COR-L47 (cell line): ENCODE measurements at places on chromosomes 2 and 18.

DNA sequence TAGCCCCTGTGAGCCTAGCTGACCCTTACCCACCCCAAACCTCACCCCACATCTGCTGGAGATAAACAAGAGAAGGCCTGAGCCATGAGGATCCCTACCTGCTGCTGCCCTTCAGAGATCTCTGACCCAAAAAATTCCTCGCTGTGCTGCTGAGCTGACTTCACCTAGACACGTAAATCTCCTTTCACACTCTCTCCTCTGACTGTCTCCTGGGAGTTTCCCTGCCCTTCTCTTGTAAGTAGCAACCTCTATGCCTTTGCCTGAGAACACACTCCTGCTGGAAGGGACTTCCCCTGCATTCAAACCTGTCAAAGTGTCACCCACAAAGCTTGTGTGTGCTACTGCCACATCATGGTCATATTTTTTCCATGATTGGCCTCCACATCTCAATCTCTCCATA, 134.2 kb upstream of the NOL4 start:
- DNase-seq = no peak

GRCh38 chr2:121887513-121888188, 132.2 kb downstream of the TSN start:
- no peak for DNase-seq

GRCh38 chr18:57915248-57915647, 112.1 kb upstream of the ATP8B1 start:
- peak; percentile 22 for DNase-seq

DNA sequence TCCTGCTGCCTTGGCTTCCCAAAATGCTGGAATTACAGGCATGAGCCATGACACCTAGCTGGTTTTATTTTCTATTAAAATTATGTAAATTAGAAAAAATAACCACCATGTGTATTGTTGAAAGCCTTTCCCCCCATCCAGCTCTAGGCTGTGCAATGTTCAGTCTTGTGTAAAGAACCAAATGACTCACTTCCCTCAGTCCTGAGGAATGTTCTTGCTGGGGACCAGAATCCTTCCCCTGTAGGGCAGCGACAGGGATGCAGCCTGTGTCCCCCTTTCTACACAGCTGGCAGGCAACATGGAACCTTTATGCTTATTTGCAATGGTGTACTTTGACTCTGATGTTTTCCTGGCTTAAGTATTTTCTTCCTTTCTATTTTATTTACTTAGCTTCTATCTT, 29.4 kb downstream of the AOX1 start:
- no peak for DNase-seq

GRCh38 chr18:43093646-43094045, 21.8 kb downstream of the RIT2 start:
- DNase-seq = no peak

GRCh38 chr2:175624211-175624761, 377.8 kb downstream of the LNPK start:
- no peak for DNase-seq

GRCh38 chr2:110868971-110869370, 136.6 kb downstream of the ACOXL start:
- no peak for DNase-seq

- DNase-seq = no peak
Measured at GRCh38 chr2:64534363-64534762, 10.2 kb downstream of the AFTPH start.

- no peak for DNase-seq
Measured at GRCh38 chr2:239889641-239890121, 135.5 kb downstream of the NDUFA10 start.

DNA sequence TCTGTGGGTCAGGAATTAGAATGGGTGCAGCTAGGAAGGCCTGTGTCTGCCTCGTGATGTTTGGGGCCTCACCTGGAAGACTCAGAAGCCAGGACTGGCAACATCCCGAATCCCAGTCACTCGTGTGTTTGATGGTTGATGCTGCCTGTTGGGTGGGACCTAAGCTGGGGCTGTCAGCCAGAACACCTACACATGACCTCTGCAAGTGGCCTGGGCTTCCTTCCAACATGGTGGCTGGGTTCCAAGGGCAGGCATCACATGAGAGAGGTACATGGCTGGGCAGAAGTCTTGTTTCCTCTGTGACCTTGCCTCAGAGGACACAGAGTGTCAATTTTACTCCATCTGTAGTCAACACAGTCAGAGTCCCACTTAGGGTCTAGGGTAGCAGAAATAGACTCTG, 177.8 kb downstream of the GBX2 start:
- no peak for DNase-seq

DNA sequence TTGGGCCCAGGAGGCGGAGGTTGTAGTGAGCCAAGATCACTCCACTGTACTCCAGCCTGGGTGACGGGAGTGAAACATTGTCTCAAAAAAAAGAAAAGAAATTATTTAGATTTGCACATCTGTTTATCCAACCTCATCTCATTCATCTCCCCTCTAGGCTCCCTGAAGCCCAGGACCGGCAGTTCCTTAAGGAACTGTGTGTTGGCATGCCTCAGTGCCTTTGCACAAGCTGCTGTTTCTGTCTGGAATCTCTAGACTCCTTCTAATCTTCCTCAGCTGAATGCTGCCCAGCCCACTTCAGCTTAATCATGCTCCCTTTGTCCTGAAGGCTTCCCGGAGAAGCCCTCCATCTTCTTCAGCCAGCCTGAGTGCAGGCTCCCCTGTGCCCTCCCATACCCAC, 10.9 kb upstream of the RFX8 start:
- no peak for DNase-seq

GRCh38 chr2:37361216-37361815, 16.9 kb downstream of the QPCT start:
- no peak for DNase-seq

- no peak for DNase-seq
Measured at GRCh38 chr2:187003038-187003554, 154.1 kb upstream of the ZSWIM2 start.

DNA sequence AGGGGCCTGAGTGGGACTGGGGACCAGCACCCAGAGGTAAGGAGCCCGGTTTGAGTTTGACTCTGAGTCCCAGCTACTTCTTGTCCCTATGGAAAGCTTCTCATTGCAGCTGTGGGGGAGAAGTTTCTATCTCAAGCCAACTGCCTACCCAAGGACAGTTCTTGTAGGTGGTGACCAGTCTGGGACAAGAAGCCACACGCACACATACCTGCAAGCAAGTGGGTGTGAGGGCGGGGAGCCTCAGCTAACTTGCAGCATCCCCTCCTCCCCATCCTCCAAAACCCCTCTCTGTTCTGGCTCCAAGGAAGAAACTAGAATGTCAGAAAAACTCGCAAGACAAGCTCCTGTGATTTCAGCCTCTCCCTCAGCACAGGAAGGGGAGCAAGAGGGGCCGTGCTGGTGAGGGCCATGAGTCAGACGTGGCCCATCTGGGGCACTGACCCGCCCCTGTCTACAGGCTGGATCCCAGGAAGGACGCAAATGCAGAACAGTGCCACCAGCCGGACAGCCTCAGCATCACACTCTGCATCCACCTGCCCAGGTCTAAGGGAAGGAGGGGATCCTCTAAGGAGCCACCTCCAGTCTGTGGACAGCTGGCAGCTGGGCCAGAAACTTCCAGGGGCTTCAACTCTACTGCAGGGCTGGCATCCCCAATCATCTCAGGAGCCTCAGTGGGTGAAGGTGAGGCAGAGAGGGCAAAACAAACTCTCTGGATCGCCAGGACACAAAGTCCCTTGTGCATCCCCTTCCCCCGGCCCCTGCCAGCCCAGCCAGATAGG, 103.4 kb downstream of the TNS1 start:
- DNase-seq = no peak

- DNase-seq = peak; percentile 68
Measured at GRCh38 chr2:68943581-68944568, 8.8 kb downstream of the GKN2 start.

- no peak for DNase-seq
Measured at GRCh38 chr2:82226441-82226840, 1921.9 kb upstream of the LRRTM1 start.

DNA sequence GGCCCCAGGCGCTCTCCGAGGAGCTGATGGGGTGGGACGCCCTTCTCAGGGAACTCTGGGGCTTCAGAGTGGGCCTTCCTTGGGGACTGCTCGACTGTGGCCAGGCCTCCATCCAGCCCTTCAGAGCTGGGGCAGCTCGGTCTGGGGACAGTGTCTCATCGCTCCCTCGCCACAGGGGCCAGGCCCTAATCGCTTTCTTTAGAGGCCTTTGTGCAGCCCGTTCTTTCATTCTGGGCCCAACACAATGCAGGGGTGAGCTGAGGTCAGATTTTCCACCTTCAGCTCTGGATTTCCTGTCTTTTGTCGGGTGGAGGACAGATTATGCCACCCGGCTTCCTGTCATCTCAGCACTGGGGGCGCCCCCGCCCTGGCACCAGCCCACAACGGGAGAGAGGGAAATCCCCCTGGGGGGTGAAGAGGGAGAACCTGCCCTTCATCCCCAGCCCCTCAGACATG, 25.2 kb downstream of the MYCN start:
- DNase-seq = no peak

GRCh38 chr2:235045973-235046343, 94.1 kb downstream of the SH3BP4 start:
- no peak for DNase-seq

GRCh38 chr18:59426855-59427254, 67.8 kb upstream of the LMAN1 start:
- peak; percentile 47 for DNase-seq

- peak; percentile 82 for DNase-seq
Measured at GRCh38 chr18:79393635-79394533, 1.8 kb upstream of the NFATC1 start.

DNA sequence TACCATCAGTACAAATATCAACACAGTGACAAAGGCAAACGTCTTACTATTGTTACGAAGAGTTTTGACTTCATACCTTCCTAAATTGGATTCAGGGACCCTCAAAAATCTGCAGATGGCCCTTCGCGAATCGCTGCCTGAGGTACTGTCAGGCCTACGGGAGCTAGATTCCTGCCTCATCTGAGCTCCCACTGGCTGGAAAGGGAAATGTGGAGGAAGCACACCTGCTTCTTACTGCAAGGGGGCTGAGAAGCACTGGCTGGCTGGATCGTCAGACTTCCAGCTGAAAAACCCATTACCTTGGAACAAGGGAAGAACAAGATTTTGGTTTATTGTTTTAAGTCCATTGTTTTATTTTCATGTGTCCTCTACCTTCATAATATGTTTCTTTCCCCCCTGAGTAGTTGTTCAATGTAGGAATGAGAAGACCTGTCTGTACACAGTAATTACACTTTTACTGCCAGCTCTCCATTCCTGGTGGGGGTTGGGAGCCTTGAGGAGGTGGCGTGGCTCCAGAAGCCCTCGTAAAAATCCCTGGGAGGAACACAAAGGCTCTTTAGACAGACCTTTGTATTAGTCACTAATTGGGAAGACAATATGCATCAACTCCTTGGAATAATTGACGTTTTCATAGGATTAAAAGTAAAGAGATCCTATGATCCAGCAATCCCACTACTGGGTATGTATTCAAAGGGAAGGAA, 124.1 kb upstream of the NOSTRIN start:
- no peak for DNase-seq

GRCh38 chr2:220071696-220072095, 444.3 kb downstream of the SLC4A3 start:
- no peak for DNase-seq

GRCh38 chr2:235595422-235596010, 101.7 kb downstream of the AGAP1 start:
- DNase-seq = peak; percentile 37

GRCh38 chr2:233100192-233100998, 40.3 kb downstream of the INPP5D start:
- no peak for DNase-seq

DNA sequence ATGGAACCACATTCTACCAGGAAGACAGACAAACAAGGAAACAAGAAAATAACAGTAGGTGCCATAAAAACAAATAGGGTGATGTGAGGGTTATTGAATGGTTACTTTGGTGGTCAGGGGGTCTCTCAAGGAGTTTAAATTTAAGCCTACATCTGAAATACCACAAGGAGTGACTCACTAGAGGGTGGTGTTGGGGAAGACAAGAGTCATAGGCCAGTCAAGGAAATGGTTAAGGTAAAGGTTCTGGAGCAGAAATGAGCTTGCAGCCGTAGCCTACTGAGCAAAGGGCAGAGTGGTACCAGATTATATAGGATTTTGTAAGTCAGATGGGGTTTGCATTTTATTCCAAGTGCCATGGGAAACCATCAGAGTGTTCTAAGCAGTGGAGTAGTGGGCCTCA, 135.6 kb upstream of the DAPL1 start:
- no peak for DNase-seq

- no peak for DNase-seq
Measured at GRCh38 chr18:48404716-48405507, 4.3 kb downstream of the ZBTB7C start.

- no peak for DNase-seq
Measured at GRCh38 chr2:215411941-215412743, 23.7 kb downstream of the FN1 start.

- no peak for DNase-seq
Measured at GRCh38 chr2:146572598-146572997, 1272.2 kb upstream of the ACVR2A start.

GRCh38 chr2:48812416-48812815, 56.9 kb upstream of the LHCGR start:
- DNase-seq = no peak

GRCh38 chr18:58140387-58141325, 96.6 kb downstream of the NEDD4L start:
- peak; percentile 41 for DNase-seq

- no peak for DNase-seq
Measured at GRCh38 chr2:36516136-36516870, 81.7 kb downstream of the FEZ2 start.

DNA sequence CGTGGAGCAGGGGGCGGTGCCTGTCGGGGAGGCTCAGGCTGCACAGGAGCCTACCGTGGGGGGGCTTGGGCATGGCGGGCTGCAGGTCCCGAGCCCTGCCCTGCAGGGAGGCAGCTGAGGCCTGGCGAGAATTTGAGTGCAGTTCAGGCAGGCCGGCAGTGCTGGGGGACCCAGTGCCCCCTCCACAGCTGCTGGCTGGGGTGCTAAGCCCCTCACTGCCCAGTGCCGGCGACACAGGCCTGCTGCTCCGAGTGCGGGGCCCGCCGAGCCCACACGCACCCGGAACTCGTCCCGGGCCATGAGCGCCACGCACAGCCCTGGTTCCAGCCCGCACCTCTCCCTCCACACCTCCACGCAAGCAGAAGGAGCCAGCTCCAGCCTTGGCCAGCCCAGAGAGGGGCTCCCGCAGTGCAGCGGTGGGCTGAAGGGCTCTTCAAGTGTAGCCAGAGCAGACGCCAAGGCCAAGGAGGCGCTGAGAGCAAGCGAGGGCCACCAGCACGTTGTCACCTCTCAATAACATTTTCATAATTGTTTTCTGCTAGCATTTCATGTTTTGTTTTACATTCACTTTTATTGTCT, 1378.9 kb upstream of the CELF4 start:
- no peak for DNase-seq

DNA sequence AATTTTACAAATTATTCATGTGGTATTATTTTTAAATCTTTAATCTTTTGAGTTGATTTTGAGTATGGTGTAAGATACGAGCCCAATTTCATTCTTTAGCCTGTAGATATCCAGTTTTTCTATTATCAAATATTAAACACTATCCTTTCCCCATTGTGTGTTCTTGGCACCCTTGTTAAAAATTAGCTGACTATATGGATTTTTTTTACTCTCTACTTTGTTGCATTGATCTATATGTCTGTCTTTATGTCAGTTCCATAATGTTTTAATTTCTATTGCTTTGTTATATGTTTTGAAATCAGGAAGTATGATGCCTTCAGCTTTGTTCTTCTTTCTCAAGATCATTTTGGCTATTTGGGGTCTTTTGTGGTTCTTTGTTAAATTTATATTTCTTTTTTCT, 80.9 kb upstream of the ZNF804A start:
- no peak for DNase-seq

- DNase-seq = no peak
Measured at GRCh38 chr2:37851828-37852584, 73.1 kb upstream of the RMDN2 start.
